ENCODE measurements at places on chromosomes 7 and 10. TPM values are rescaled to one million over a fixed set of nuclear protein-coding genes. Genes with fewer than 3 reads are reported as not detected.

DNA sequence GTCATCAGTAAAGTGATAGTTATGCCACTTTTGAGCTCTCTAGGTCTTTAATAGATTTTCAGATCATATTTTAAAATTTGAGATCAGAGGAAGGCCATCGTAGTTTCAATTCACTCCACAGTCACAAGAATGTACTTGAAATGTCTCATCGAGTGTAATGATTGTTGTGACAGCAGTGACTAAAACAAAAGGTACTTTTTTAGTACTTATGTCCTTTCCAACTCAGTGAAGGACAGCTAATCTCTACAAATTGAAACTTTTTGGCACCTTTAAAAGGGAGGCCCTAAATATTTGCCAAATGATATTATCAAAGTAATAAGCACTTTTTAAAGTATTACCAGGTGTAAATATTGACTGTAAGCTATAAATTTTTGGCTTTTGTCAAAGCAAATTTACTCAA lies 702.9 kb upstream of the GRM3 start:
- no peak for DNase-seq

- DNase-seq, result no peak
These were observed 76.1 kb downstream of the BICC1 start for GRCh38 chr10:58588673-58589265.

The GDF10 gene
- not detected for total RNA-seq

DNA sequence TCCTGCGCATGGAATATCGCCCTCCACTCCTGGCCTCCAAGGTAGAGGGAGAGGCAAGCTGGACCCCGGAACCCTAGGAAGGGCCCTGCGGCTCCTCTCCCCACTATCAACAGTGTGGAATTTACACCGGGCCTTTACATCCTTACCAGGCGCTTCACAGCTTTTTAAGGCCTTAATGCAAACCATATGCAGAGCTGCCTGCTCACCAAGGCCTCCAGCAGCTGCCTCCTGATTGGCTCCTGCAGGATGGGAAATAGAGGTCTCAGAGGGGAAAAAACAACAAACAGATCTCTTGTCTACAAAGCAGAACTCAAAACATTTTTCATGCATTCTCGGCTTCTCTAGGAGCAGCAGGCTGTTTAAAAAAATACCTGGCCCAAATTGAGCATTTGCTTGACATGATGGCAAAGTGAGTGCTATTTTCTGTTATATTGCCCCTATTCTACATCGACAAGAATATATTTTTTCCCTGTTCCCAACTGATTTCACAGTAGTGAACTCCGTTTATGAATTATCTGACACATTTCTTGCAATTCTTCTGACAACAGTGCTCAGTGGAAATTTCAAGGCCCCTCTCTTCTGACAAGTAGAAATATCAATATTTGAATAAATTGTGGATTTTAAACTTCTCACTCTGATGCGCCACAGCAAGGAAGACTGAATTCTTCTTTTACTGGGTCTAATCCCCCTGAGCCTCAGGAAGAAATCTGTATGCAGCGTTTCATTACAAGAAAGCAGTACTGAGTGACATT lies 51.7 kb downstream of the EBF3 start:
- no peak for DNase-seq

DNA sequence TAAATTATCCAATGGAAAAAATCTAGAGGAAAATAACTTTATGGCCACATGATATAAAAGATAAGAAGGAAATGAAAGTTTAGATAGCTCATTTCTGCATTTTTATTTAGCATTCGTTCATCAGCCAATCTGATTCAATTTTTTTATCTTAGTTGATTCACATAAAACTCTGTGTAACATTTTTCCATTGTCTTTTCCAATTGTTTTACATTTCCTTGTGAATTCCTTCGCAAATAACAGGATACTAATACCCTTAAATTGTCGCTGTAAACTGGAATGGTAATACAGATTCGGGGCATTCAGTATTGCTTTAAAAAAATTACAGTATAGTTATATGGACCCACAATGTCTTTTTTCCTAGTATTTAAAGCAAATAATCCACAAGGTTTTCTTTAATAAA lies 136.4 kb downstream of the CUBN start:
- DNase-seq, result no peak

The ANKRD61 gene
- not detected for total RNA-seq

- DNase-seq, result no peak
These were observed 592 bp upstream of the MAPK8 start for GRCh38 chr10:48305905-48306264.

DNA sequence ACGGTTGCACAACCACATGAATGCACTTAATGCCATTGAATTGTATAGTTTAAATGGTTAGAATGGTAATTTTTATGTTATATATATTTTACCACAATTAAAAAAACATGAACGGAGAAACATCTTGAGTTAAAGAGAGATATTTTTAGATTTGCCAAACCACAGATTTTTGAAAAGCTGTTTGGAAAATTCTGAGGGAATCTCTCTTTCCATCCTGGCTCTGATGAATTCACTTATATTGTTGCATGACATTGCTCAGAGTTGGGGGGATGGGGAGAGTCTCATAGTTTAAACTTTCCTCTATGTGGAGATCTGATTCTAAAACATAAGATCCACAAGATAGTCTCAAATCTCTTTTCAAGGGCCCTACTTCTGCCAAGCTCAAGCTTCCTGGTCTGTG lies 275.0 kb upstream of the NPVF start:
- DNase-seq, result no peak

The NYAP1 gene
- total RNA-seq, result not detected

DNA sequence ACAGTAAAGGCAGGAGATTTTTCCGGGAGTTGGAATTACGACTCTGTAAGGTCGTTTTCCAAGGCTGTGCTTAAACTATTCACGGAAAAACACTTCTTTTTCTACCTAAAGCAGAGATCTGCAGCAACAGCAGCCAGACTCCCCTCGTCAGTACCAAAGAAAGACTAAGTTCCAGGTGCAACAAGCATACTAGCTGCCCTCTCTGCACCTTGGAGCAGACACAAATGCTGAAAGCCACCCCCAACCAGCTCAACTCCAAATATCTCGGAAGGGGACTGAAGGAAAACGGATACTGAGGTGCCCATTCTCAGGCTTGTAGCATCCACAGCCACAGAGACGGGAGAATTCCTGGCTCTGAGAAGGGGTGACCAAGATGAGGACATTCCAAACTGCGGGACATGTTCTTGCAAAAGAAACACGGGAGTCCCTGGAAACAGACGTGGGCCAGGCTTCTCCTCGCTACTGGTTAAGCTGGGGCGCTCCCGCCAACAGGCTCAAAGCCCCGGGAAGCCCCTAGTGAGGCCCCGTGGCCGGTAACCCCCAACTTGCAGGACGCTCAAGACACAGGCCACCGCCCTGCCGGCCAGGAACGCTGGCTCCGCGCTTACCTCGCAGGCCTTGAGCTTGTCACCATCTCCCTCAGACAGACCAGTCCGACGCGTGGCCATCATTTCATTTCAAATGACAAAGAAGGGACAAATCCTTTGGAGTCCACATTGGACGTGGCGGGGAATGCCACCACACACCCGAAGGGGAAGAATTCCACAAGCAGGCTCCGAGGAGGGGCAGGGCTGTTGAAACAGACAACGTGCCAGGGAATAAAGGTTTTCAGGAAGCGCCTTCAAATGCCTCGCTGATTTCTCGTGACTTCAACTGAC lies 2.2 kb downstream of the ARHGAP21 start:
- peak; percentile 20 for DNase-seq

DNA sequence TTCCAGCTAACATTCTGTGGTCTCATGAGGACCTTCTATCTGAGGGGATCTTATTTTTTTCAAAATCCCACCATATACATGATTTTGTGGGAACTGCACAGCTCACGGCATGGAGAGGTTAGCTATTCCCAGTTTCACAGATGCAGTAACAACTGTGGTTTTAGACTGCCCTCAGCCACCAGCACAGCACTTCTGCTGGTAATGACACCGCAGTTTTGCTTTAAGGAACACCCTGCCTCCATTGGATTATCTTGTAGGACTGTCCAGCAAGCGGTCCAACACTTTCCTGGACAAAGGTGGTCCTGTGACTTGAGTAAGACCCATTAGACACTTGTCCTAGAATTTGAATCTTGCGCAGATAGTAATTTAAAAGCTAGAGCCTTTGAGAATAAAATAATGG lies 65.3 kb upstream of the SMNDC1 start:
- DNase-seq, result no peak

The GPNMB gene
- total RNA-seq, result 2.6 TPM

The TMEM270 gene
- not detected for total RNA-seq

GRCh38 chr7:155381852-155382801 lies 75.8 kb upstream of the EN2 start:
- DNase-seq, result peak; percentile 38

The OR6B1 gene
- total RNA-seq, result not detected

GRCh38 chr7:11233871-11234270 lies 260.2 kb downstream of the PHF14 start:
- DNase-seq, result no peak

DNA sequence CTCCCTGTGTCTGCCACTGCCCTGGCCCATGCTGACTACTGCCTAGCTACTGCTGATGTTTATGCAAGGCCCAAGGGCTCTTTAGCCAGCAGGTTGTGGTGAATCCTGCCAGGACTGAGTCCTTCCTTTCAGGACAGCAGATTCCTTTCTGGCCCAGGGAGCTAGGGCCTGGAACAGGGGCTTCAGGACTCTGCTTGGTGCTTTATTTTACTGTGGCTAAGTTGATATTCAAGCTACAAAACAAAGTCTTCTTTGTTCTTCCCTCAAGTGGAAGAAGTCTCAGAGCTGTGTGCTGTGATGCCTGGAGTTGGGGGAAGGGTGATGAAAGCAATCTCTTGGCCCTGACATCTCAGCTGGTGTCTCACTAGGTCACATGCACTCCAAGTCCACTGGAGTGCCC lies 66.2 kb upstream of the NME8 start:
- DNase-seq, result no peak

The PTPRZ1 gene
- not detected for total RNA-seq

DNA sequence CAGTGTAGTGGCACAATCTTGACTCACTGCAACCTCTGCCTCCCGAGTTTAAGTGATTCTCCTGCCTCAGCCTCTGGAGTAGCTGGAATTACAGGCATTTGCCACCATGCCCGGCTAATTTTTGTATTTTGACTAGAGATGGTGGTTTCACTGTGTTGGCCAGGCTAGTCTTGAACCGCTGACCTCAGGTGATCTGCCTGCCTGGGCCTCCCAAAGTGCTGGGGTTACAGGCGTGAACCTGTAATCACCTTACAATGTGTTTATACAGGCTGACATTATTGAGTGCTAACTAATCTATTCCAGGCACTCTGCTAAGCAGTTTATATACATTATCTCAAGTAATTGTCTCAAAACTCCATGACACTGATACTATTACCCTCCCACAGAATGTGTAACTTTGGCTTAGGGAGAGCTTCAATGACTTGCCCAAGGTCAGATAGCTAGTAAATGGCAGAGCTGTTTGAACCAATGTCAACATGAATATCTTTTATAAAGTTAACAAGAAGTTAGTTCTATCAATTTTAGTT lies 36.8 kb downstream of the KIFBP start:
- DNase-seq, result no peak

- DNase-seq, result no peak
These were observed 56.3 kb downstream of the CRTAC1 start for GRCh38 chr10:97974100-97974499.

DNA sequence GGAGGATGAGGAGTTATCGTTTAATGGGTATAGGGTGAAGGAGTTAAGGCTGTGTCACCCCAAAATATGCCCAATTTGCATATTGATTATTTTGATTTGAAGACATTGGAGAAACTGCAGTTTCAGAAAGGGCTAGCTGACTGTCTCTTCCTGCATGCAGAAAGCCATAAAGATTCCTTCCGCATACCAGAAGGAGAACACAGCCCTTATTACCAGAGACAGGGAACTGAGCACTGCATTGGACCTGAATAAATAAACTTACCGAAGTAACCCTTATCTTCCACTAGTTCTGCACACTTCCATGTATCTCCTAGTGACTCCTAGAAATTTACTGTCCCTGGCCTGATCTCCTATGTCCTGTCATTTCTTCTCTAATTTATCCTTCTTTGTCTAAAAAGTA lies 821.9 kb upstream of the AUTS2 start:
- no peak for DNase-seq

- DNase-seq, result no peak
These were observed 60.9 kb downstream of the ANKRD7 start for GRCh38 chr7:118285358-118285757.

The ACADSB gene
- 27.8 TPM for total RNA-seq

DNA sequence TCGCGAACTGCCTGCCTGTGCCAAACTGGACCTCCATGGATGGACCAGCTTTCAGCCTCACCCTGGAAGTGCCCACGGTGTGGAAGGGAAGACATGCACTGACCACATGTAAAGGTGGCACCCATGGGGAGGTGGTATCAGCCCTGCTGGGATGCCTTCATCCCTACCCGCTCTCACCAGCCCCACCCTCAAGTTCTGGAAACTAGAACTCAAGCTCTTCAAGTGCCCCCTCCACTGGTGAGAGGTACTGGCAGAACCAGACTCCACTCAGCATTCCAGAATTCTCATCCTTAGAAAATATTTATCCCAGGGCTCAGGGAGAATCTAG lies 5.9 kb downstream of the ZNF488 start:
- no peak for DNase-seq

DNA sequence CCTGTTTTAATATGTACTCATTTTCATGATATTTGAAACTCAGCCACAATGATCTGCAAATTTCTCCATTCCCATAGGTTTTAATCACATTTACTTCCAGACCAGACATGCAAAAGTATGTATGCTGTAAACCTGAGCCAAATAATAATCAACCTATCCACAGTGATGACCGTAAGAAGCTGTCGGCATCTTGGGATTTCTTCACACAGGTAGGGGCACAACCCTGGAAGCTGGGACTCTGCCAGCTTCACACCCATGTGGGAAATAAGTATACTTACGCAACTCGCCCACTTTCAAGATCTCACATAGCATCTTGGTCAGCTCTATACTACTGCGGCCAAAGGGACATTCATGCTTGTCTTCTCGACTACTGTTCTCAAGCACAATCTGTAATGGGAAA lies 352.3 kb downstream of the ELMO1 start:
- no peak for DNase-seq

DNA sequence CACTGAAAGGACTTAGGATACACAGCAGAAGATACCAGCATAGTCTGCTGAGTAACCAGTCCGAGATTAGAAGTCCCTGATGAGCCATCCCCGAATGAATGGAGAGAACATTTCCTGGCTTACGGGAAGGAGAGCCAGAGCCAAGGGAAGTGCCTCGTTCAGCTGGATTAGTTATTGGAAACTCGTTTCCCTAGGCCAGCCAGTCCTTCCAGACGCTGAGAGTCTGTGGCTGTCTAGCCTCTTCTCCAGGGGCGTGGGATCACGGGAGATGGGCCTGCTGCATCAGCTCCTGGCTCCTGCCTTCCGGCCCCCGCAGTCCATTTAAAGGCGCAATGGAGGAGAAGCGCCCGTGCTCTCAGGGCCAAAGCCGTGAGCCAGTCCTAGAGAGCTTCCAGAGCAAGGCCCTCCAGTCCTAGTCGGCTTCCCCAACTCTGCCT lies 712.8 kb downstream of the PARD3 start:
- no peak for DNase-seq

GRCh38 chr10:51964630-51965029 lies 265.2 kb upstream of the CSTF2T start:
- no peak for DNase-seq

The C10orf88 gene
- 11.9 TPM for total RNA-seq

- peak; percentile 78 for DNase-seq
These were observed 20.3 kb upstream of the IGF2BP3 start for GRCh38 chr7:23490357-23491135.

GRCh38 chr7:46230990-46231305 lies 309.9 kb upstream of the IGFBP3 start:
- no peak for DNase-seq

- DNase-seq, result no peak
These were observed 621.0 kb upstream of the IGFBP3 start for GRCh38 chr7:46542076-46542475.

The CNPY1 gene
- total RNA-seq, result not detected

The PSTK gene
- total RNA-seq, result 8.5 TPM
